CD4-positive, alpha-beta T cell (primary cell): ENCODE measurements at places on chromosomes 4 and X.

GRCh38 chr4:37758226-37758625, 68.3 kb upstream of the PGM2 start:
- DNase-seq = peak; percentile 45

DNA sequence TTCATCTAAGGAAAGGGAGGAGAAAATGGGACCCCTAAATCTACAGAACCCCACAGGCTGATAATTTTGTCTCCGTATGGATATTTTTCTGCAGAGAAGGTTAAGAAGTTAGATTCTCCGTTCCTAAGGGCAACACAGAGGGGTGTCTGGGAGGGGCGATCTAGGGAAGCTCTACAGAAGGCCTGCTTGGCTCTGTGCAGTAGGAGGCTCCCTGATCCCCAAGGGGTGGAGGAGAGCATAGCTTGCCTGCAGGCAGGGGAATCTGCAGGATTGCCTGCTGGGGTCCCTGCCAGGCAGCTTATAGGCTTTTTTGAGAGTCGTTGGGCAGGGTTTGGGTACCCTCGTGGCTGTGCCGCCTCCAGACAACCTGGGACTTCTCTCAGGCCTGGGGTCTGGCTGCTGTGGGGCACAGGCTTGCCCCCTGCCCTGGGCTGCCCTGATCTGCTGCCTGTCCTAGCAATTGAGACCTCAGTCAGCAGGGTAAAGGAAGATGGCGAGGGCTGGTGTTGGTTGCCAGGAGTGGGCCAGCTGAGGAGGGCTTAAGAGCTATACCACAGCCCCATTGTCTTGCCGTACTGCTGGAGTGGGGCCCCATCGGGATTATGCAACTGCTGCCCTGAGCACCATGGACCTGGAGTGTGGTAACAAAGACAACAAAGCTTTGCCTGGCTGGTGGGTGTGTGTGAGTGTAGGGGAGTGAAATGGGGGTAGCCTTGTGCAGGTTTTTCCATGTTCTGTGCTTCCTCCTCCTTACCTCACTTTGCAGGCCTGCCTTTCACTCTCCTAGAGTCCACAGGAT, 74.1 kb downstream of the EFNB1 start:
- DNase-seq = no peak

DNA sequence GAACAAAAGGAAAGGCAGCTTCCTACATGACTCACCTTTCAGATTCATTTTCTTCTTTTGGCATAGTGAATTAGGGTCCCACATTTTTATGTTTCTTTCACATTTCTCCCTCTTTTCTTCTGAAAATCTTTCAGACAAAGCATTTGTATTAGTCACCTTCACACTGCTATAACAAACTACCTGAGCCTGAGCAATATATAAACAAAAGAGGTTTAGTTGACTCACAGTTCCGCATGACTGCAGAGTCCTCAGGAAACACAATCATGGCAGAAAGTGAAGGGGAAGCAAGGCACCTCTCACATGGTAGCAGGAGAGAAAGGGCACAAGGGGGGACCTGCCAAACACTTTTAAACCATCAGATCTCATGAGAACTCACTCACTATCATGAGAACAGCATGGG, 36.9 kb downstream of the MAGEA9 start:
- DNase-seq = no peak

GRCh38 chrX:105658136-105658535, 164.2 kb upstream of the NRK start:
- no peak for DNase-seq

- no peak for DNase-seq
Observed at GRCh38 chrX:48592971-48593370, 4.3 kb upstream of the WDR13 start.

DNA sequence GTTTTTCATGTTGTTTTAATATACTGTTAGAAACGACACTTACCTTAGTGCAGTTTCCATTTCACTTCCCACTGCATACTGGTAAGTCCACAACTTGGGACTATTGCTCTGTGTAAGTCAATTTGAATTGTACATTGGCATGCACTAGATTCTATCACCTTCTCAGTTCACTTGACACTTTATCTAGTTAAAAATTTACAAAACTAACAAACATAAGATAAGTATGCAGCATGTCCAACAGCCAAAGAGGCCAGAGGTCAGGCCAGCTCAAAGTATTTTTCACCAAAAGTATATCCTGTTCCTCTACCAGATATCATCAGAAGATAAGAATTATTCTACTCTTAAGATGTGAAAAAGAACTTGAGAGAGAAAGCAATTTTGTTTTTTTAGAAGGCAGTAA, 75.9 kb downstream of the QRFPR start:
- no peak for DNase-seq

- DNase-seq = no peak
Observed at GRCh38 chrX:21657318-21658151, 595 bp downstream of the KLHL34 start.

DNA sequence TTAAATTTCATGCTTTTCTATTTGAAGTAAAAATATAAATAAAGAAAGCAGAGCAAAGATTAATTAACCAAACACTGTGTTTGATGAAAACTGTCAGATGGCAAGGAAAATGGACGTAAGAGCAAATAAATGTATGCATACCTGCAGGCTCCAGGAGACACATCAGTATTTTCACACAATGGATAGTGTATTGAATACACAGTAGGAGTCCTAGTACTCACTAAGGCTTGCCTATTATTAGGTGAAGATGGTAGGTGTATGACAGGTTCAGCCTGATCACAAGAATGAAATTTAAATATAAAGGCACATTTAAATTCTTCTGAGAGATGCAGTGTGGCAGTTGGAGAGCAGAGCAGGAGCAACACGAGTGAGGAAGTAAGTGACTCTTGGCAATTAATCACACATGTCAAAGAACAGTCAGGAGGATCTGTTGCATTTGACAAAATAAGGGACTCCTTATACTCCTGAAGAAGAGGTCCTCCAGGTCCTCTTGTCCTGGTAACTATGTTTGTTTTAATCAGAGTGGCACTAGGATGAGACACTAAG, 106.0 kb upstream of the NDST4 start:
- DNase-seq = no peak

DNA sequence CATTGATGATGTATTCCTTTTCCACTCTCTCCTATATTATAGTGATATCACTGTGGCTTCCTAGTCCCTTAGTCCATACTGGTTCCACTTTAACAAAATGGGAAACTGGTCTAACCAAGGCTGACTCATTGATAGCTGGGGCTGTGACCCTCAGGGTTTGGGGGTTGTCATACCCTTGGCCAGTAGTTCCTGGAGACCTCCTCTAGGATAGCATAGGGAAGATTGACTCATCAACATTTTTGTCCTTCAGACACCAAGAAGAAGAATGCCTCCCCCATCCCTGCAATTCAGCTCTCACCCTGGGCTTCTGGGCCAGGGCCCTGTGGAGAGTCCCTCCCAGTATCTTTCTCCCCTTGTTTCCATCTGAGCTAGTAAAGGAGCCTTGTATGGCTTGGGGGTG, 68.8 kb upstream of the PRPS1 start:
- DNase-seq = no peak

DNA sequence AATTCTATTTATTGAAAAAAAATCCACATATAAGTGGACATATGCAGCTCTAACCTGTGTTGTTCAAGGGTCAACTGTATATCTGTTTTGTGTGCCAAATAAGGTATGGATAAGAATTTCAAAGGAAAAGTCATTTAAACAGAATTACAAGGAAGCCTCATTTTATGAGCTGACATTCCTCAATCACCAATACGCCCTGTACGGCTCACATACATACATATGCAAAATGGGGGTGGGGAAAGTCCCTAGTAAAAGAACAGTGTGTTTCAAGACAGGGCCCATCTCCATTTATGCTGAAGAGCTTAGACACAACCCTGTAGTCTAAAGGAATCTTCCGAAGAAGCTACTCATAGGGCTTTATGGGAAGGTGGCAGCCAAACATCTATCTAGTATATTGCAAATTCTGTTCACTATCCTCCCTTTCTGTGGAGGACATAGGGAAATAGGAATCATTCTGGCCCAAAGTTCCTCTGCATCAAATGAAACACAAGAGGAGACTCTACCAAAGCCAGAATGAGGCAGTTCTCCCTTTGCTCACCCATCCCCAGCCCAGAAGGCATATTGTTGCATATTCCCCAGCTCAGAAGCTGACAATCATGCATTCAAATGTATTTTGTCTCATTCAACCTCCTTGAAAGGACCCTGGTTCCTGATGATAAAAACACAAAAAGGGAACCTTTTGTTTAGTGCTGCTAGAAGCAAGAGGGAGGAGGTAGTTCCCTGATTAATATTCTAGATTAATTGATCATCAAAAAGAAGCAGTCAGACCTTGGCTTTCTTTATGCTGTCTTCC, 13.7 kb upstream of the ZBTB33 start:
- no peak for DNase-seq

GRCh38 chr4:127229855-127230608, 402.7 kb upstream of the INTU start:
- no peak for DNase-seq
